Mucosa of descending colon (tissue), 3 donors: ENCODE measurements at places on chromosomes 16 and 17.

DNA sequence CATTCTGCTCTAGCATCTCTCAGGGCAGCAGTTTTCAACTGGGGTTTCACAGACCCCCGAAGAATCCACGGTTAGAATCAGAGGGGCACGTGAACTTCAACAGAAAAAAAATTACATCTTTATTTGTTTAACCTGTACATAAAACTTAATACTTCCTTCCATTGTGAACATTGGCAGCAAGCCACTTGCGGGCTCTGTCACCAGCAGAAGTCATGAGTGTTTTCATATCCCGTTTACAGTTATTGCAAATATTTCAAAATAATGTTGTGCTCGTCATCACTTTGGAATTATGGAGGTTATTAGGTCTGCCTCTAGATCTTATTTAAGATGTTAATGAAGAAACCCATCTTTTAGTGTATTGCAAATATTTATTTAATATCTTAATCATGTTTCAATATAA, 109.8 kb downstream of the SDR42E1 start:
- DNase-seq = no peak

DNA sequence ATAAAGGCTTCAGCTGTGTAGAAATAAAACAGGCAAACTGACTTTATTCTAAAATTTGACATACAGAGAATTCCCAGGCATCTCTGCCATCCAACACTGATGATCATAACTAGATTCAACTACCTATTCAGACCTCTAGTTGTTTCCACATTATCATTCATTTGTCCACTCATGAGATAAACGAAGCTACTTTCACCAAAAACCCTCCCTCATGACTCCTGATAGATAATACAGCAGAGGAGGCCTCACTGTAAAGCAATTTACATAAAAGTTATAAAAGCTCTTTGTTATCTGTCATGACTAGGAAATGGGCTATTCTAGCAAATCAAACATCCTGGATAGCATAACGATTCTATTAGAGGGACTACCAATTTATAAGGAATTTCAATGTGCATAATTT, 19.6 kb upstream of the RFFL start:
- no peak for DNase-seq

GRCh38 chr17:15185625-15185991, 79.5 kb downstream of the PMP22 start:
- DNase-seq = no peak

- peak; percentile 79 for DNase-seq
Observed at GRCh38 chr16:52912565-52913173, 140.0 kb downstream of the CHD9NB start.

GRCh38 chr16:50441486-50442157, 72.8 kb upstream of the BRD7 start:
- DNase-seq = no peak

- no peak for DNase-seq
Observed at GRCh38 chr17:39028690-39029089, 61.5 kb upstream of the FBXO47 start.

DNA sequence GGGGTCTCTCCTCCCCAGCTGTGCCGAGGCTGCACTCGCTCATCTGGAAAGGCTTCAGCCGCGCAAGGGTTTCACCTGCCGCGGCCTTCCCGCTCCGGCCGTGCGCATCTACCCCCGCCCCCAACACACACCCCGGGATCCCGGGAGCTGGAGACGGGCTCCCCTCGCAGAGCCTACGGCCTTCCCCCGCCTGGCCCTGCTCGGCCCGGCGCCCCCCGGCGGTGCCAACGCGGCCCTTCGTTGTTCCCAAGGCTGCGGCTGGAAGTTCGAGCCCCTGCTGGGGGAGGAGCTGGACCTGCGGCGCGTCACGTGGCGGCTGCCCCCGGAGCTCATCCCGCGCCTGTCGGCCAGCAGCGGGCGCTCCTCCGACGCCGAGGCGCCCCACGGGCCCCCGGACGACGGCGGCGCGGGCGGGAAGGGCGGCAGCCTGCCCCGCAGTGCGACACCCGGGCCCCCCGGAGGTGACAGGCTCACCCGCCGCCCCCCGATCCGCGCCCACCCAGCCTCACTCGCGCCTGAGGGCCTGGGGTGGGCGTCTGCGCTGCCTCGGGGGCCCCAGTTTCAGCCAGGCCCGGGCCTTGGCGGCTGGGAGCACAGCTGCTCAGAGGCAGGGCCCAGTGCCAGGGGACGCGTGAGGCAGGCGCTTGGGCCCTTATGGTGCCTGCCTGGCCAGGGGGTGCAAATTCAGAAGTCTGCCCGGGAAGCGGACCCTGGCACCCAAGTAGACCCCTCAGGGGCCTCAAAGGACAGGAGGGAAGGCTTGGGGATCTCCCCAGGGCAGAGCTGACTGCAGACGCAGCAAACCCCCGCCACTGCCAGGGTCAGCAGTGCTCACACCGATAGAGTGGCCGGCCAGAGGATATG, 11.2 kb downstream of the GALK1 start:
- DNase-seq = peak; percentile 52

GRCh38 chr16:65200857-65201256, 79.0 kb upstream of the CDH11 start:
- DNase-seq = no peak

DNA sequence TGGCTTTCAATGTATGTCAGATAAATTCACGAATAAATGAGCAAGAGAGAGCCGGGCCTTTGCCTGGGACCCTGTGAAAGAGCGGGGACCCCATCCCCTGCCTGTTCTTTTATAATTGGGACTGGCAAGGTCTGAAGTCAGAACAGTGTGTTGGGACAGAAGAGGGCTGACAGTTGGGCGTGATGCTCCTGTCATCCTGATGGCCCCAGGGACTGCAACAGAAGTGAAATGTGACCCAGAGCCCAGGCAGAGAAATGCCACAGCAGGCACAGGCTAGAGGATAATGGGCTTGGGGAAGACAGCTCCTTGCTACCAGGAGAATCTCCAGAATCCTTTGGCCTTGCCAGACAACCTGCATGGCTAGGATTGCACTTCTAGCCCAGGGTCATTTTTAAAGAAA, 37.9 kb downstream of the GSG1L start:
- no peak for DNase-seq

DNA sequence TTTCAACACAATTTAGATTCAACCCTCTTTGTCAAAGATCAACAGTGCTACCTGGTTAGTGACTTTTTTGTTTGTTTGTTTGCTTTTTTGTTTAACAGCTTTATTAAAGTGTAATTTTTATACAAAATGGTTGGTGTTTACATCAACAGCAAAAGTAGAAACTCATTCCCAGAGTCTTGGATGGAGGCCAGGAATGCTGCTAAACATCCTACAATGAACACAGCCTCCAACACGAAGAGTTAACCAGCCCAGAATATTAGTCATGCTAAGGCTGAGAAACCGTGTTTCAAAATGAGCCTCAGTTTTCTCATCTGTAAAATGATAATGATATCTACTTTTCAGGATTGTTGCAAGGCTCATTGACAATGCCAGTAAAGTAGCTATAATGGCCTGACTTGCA, 211.0 kb upstream of the MAF start:
- no peak for DNase-seq

DNA sequence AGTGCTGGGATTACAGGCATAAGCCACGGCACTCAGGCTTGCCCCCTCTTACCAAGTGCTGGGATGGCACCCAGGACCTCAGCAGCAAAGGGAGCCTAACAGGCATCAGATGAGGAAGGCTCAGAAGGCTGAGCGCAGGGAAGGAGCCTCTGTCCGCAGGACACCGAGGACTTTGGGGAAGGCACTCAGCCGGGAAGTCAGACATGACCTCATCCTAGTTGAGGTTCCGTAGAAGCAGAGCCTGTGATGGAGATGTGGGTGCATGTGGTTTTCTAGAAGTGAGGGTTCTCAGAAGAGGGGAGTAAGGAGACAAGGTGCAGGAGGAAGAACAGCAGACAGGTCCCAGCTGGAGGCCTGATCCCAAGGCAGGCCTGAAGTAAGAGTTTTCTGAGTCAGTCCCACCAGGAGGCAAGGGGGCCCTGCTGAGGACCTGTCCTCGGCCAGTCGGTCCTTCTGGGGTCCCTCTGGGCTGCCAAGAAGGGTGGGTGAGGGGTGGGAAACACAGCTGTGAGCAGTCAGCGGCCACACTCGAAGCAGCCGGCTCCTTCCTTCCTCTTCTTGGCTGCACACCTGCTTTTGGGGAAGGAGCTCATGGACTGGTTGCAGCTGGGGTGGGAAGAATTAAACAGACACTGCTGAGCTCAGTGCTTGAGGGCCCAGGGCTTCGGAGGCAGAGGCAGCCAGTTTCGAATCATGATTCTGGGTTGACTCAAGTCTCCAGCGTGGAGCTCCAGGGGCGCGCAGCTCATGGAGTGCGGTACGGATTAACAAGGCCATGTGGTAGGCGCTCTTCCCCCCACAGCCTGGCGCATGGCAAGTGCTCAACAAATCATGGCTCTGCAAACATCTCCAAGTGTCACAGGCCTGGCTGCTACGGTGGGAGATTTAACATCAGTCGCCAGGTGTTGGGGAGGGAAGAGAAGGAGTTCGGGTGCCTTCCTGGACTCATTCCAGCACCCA, 38.9 kb upstream of the SNN start:
- DNase-seq = no peak

GRCh38 chr17:12985431-12986293, 32.2 kb downstream of the ELAC2 start:
- no peak for DNase-seq

DNA sequence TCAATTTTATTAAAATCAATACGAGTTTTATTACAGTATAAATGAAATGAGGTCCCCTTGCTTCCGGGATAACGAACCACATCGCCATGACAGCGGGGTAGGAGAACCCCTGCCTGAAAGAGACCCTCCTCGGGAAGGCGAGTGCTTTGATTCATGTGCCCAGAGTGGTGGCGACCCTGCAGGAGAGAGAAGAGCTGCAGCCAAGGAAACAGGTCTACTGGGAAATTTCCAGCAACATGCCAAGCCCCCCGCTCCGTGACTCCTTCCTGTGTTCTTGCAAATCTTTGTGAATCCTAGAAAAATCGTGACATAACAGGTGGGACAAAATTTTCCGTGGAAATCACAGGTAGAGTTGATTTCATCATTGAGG, 162.5 kb downstream of the WSCD1 start:
- DNase-seq = no peak

- DNase-seq = no peak
Observed at GRCh38 chr17:325270-326009, 27.2 kb downstream of the RPH3AL start.

DNA sequence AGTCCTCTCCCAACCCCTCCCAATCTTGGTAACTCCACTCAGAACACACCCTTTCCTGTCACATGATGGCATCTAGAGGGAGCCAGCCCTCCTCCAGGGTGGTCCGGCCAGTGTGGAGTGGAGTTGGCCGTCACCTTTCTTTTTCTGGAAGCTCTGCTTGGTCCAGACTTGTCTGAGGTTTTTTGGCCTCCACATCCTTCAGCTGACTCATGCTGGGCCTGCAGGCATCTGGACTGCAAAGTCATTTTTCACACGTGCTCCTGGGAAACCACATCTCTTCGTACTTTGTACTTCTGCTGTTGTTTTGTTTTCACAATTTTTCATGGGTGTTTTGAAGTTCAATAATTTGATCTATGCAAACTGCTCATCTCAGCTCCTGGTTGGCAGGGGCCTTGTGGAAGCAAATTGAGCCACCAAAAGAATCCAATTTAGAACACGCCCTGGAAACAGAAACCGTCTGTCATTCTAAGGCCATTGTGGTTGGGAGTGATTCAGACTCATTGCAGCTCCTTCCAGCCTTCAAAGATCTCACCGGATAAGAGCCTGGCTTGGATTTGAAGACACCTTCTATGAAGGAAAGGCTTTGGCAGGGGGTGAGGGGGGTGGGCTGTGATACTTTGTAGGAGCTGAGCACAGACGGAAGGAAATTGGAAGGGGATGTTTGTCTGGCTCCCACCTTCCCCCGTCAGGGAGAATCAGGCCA, 42.4 kb upstream of the NF1 start:
- DNase-seq = peak; percentile 29

- peak; percentile 74 for DNase-seq
Observed at GRCh38 chr17:1783834-1784611, 22.2 kb downstream of the SERPINF1 start.

- peak; percentile 25 for DNase-seq
Observed at GRCh38 chr16:78100112-78100467, 636 bp downstream of the WWOX start.

DNA sequence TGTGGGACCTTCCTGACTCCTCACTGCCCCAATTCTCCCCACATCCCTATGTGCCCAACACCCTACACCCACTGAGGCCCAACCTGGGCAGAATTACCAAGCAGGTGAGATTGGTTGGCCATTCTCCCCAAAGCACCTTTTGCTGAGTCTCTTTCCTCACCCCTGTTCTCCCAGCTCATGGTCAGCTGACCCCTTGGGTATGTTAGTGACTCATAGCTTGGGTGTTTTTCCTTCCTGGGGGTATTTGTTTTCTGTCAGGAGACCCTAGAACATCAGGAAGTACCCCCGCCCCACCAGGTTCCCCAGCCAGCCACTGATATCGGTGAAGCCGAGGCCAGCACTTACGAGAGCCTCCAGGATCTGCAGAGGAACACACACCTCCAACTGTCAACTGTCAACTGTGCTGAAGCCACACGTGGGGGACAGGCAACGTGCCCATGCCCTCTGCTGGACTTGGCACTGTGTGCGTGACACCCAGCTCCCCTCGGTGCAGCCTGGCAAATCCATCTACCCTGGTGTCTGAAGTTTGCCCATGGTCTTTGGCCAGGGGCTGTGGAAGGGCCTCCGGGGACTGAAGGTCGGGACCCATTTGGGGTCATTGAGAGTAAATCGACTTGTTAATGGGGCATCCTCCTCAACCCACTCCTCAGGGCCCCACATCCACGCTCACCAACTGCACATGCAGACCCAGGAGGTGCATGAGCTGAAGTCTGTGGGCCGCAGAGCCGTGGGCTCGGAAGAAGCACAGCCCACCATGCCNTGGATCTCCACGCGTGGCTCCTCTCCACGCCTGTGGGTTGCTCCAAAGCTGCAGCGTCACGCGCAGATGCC, 53.1 kb downstream of the METRNL start:
- DNase-seq = no peak

GRCh38 chr16:75265911-75266701, 14.7 kb upstream of the BCAR1 start:
- DNase-seq = peak; percentile 72

- DNase-seq = no peak
Observed at GRCh38 chr16:79347277-79347676, 253.3 kb downstream of the MAF start.

GRCh38 chr16:66954097-66954659, 6.9 kb upstream of the CES3 start:
- peak; percentile 88 for DNase-seq

DNA sequence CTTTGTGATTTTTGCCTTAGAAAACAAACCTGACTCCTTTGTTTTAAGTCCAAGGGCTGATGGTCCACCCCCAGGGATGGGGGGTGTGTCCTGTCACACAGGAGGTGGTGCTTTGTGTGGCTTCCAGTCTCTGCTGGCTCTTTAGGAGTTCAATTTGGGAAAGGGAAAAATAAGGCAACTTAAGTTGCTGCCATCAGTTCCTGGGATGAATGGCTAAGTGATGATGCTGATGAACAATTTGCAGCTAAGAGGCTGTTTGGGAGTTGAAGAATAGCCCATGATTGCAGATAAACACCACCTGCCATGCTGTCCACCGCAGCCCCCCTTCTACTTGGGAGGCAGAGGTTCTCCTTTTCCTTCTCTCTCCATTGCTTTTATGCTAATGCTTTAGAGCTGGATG, 40.2 kb downstream of the ARL4D start:
- DNase-seq = no peak
